HS-27A (cell line): ENCODE measurements at places on chromosomes 4 and X.
A peak's percentile ranks its signal among the peaks of the same experiment; 100 is the strongest.

GRCh38 chrX:24063488-24063887 is 8.7 kb downstream of the EIF2S3 start:
- no peak for DNase-seq

DNA sequence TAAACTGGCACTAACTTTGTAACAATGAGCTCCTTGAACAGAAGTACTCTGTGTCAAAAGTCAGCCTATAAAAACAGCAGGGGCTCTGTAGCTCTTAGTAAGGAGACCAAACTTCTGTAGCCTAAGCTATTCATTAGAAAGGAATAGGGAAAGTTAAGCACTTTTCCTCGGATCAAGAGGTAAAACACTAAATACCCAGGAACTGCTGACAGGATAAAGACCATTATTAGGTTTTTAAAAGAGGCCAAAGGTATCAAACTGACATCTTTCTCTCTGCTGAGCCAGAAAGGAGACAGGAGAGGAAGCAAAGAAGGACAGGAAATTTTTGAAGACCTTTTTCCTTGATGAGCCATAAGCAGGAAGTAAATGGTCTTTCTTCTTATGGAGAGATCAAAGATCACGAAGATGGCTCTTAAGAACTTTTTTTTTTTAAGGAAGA is 31.9 kb downstream of the ANAPC10 start:
- no peak for DNase-seq

GRCh38 chrX:20511792-20512191 is 245.1 kb upstream of the RPS6KA3 start:
- no peak for DNase-seq

DNA sequence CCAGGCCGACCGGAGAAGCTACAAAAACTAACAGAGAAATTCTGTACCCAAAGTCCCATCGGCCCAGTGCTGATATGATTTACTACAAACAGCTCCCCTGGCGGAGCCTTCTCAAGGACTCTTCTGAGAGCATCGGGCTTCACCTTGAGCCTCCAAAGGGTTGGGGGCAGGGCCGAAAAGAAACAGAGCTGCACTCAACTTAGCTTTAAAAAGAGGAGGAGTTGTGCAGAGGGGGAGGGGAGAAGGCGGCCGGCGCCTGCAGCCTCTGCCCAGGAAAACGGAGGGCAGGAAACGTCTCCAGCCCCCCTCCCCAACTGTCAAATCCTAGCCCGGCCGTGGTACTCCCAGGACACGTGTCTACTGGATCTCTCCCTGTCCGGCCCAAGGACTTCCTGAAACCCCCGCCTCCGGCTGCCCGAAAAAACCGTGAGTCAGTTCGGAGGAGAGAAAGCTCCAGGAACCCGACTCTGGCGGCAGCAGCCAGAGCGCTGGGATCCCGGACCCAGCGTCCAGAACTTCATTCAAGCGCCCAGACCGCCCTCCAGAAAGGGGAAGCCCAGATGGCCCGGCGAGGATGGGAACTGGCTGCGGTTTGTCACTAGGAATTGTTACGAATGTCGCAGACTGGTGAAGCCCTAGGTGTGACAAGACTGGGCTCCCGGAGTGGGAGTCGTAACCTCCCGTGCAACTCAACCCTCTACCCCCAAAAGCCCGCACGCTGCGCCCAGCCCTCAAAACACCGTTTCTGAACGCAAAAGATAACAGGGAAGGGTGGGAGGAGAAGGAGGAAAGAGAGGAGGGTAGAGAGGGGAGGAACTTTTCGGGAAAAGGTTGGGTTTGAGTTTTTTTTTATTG is 973 bp downstream of the ADAMTS3 start:
- peak; percentile 72 for DNase-seq

DNA sequence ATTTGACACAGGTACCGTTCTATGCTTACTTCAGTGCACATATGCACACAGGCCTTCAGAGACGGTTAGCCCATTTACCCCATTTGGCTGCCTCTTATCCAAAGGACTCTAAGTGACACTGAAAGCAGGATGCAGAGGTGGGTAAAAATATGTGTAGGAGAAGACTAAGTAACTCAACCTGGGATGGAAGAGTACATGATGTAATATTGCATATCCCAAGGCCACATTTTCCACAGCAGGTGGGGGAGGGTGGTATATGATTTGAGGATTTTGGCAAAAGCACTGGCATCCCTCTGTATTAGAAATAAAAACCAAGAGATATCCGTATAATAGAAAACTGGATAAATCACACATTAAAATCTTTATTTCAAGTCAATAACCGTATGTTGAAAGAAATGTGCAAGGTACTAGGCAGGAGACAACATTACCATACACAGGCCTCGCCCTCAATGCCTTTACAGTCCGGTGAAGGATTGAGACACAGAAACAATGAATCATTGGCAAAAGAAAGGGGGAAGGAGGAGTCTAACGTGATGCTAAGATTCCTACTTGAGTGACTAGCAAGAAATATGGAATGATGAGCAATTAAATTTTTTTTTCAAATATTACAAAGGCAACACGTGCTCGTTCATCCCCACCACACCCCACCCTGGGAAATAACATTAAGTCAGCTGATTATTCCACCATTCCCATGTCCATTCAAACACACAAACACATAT is 161.0 kb upstream of the RASGEF1B start:
- no peak for DNase-seq

DNA sequence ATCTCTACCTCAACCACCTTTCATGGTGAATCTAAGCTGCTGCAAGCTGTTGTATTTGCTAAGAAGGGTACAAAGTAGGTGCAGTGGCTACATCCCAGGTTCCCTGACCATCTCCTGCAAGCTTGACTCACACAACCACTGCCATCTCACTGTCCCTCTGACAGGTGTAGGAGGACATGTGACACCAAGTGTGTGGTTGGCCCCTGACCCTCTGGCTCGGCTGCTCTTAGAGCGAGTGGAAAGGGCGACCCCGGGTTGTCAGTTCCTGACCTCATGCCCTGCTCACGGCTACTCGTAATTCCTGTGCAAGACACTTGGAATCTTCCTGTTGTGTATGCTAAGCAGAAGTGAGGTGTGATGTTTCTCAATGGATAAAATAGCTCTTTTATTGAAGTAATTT is 184.4 kb downstream of the DCLK2 start:
- DNase-seq, result no peak

- no peak for DNase-seq
These were observed 39.4 kb downstream of the ANTXR2 start for GRCh38 chr4:80033581-80033980.

DNA sequence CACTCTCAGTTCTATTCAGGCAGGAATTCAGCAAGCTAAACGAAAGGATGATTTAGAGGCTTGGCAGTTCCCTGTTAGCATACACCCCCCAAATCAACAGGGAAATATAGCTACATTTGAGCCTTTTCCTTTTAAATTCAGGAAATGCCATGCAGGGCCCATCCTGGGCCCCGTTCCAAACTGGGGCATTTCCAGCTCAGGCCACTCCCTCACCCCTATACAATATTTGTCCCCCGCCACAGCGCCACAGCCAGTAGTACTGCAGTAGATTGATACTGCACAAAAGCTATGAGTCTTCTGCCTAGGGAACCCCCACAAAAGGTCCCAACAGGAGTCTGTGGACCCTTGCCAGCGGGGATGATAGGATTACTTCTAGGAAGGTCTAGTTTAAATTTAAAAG is 102.0 kb upstream of the MAPK10 start:
- DNase-seq, result no peak

DNA sequence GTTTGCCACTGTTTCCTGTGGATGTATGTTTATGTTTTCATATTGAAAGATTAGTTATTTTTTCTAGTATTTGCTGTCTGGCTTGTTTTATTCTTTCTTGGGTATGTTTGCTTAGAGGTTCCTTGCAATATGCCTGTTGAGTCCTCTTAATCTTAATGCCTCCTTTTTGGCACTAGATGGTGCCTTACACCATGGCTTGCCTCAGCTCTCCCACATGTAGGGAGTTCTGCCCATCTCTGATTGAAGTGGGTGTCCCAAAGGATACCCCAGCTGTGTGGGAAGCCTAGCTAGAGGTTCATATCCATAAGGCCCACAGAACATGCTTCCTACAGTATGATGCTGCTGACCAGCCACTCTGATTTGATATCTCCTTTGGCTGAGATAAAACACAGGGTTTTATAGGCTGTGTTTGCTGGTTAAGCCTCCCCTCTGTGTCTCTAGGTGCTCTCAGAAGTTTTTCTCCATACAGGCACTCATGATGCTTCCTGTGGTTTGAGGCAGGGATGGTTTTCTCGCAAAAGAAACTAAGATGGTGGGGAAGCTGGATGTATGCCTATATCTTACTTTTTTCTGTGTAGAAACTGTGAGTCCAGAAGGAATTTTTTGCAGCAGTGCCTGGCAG is 162.4 kb downstream of the ASB9 start:
- DNase-seq, result no peak

DNA sequence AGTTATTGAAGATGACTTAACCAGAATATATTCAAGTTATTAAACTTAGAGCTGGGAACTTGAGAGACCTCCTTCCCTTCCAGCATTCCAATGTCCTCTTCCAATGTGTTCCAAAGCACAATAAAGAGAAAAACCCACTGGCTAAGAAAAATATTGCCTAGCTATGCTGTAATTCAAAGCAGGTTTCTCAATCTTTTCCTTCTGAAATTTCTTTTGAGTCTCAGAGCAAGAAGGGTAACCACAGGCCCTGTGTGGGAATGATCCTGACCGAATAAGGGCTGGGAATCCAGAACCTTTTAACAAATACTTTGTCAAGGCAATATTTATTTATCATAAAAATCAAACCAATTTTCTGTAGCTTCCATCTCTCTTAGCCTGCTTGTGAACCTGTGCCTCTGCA is 150.7 kb upstream of the SFRP2 start:
- no peak for DNase-seq

- DNase-seq, result no peak
These were observed 130.9 kb upstream of the CASK start for GRCh38 chrX:42054256-42054655.

DNA sequence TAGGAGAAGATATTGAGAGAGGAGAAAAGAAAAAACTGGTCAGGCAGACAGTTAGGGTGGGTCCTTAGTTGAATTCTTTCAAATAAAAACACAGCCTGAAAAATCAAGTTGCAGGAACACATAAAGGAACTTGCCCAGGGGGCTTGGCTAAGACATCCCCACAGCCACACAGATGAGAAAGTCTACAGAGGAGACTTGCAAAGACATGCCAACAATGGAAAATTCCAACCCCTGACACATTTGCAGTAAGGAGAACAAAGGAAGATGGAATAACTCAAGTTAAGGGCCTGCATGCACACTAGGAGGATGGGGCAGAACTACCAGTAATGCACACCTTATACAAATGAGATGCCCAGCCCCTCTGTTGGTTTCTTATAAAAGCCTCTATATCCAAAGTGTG is 197.6 kb downstream of the CPXCR1 start:
- no peak for DNase-seq

- no peak for DNase-seq
These were observed 2.9 kb upstream of the LONRF3 start for GRCh38 chrX:118971552-118971951.

- no peak for DNase-seq
These were observed 155.4 kb downstream of the GPM6A start for GRCh38 chr4:175656649-175657048.

- DNase-seq, result no peak
These were observed 46.5 kb downstream of the ABLIM2 start for GRCh38 chr4:8112036-8112576.

DNA sequence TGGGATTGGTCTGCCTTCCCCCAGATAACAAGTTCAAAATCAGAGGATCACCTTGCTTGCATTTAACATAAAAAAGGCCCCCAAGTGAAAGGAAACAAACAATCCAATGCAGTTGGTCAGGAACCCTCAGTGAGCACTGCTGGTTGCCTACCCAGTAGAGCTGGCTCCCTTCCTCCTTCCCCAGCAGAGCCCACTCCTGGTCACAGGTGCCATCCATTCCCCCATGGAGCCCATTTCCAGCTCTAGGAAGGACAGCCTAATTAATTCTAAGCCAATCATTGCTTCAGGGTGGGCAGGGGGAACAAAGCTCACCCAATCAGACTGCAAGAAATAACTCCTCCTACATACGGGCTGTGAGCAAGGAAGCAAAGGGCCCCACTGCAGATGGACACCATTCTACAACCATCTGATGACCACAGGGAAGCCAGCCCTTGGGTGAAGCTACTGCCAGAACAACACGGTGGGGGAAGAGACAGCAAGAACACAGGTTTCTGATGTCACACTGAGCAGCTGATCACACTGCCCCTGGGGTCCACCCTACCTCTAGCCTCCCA is 86.5 kb downstream of the SH3KBP1 start:
- no peak for DNase-seq

- no peak for DNase-seq
These were observed 27.6 kb downstream of the MAP3K15 start for GRCh38 chrX:19487520-19488200.

- no peak for DNase-seq
These were observed 69.8 kb upstream of the SLIT2 start for GRCh38 chr4:20181926-20182325.

- DNase-seq, result no peak
These were observed 66.7 kb downstream of the TENM3 start for GRCh38 chr4:182309877-182310276.

- DNase-seq, result no peak
These were observed 216.6 kb downstream of the KDR start for GRCh38 chr4:54908763-54909162.

GRCh38 chr4:42397635-42398170 is 415 bp downstream of the SHISA3 start:
- DNase-seq, result no peak

- DNase-seq, result no peak
These were observed 588.5 kb downstream of the TRIML1 start for GRCh38 chr4:188727746-188728145.

DNA sequence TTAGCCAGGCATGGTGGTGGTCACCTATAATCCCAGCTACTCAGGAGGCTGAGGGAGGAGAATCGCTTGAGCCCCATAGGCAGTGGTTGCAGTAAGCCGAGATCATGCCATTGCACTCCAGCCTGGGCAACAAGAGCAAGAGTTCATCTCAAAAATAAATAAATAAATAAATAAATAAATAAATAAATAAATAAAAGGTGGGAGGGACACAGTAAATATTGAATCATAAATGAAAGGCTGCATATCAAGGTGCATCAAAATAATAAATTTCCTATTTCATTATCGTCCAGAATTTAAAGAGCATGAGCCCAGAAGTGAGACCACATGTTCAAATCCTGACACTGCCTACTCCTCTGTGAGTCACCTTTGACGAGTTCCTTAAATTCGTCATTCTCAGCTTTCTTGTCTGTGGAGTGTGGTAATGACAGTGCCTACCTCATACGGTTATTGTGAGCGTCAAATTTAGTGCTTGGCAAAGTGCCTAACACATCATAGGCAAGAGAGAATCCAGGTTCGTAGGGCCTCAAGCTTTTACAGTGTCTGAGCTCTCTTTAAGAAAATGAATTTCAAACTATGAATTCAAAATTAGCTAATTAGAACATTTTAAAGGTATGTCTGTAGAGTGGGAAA is 49.9 kb downstream of the IL15 start:
- no peak for DNase-seq

DNA sequence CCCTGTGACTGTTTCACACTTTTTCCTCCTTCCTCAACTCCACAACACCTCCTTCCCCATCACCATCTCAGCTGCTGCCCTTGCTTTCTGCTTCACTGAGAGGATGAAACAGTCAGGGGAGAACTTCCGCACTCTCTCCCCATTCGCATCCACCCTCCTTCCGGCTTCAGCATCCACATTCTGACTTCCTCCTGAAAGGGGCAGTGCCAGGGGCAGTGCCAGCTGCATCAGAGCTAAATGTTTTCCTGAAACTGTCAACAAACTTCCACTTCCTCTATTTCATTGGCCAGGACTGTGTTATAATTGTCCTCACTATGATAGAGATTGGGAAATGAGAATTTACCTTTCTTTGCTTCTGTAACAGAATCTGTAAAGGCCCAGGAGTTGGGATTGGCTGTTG is 18.2 kb upstream of the RASL11B start:
- DNase-seq, result no peak
